ENCODE measurements at places on chromosomes 7 and 10.

GRCh38 chr7:2151801-2152612, 80.7 kb downstream of the MAD1L1 start:
- no peak for DNase-seq

GRCh38 chr10:74419958-74420375, 268.9 kb downstream of the ADK start:
- DNase-seq = no peak

DNA sequence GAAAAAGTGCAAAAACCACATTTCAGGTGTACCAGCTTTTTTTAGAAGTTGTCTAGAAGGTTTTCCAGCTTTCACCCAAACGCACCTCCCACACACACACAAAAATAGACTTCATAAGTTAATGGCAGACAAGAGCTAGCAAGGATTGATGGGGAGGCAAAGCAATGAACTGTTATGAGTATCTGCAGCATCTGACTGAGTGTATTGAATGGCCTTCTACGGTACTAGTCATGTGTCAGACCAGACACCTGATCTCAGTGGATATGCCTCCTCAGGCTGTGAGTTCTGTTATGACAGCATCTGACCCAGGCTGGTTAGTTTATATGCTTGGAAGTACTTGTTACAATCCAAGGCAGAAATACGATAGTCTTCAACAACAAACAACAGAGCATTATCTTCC, 406.1 kb upstream of the AUTS2 start:
- no peak for DNase-seq

GRCh38 chr7:108181073-108181985, 51.2 kb upstream of the LAMB4 start:
- no peak for DNase-seq

Data from NCI-H510A (cell line).